ENCODE measurements at places on chromosomes 1 and 21. TPM values are rescaled to one million over a fixed set of nuclear protein-coding genes. Genes with fewer than 3 reads are reported as not detected.

DNA sequence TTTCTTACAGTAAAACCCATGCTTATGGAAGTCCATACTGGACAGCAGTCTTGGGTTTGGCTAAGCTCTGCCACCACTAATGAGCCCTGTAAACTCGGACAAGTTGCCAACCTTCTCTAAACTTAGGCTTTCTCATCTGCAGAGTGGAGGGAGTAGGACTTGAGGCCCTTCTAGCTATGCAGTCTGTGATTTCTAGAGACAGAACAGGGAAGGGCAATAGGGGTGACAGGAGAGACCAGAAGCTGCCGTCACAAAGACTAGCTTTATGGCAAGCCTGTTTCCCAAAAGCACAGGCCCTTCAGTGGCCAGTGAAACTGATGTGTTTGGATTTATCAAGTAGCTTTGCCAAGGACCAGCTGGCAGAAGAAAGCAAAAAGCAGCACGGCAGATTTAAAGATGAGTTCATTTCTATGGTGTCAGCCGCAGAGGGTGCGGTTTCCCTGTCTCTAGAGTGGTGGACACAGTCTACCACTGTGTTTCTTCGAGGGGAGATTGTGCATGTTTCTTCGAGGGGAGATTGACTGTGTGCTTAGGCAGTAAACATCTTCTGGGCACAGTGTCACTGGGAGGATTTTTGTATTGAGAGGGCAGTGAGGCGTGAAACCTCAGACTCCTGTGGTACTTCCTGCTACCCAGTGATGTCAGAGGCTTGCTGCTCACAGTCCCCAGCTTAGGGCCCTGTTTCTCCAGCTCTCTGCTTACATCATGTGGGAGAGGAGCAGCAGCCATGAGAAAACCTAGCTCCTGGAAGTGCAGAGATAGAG is 119.0 kb downstream of the ROR1 start:
- peak; percentile 24 for DNase-seq

GRCh38 chr1:113874012-113874879 is 2.7 kb upstream of the PTPN22 start:
- peak; percentile 33 for DNase-seq

DNA sequence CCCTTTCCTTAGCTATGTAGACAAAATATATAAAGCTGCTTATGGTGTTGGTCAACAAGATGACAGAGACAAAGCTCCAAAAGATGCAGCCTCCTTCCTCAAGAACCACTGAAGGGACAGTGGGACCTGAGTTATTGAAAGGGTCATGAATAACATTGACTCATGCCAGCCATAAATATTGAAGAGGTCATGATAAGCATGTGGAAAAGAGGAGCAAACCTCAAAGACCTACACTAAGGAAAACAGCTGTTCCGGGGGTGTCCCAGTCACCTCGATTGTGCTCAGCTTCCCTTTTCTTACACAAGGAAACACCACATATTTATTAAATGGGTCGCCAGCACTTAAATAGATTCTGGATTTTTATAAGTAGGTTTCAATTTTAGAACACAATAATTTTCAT is 112.9 kb downstream of the PTPRC start:
- no peak for DNase-seq

GRCh38 chr1:201153474-201154388 is 543 bp downstream of the TMEM9 start:
- DNase-seq = no peak

GRCh38 chr1:208544053-208544452 is 299.9 kb upstream of the PLXNA2 start:
- DNase-seq = no peak

DNA sequence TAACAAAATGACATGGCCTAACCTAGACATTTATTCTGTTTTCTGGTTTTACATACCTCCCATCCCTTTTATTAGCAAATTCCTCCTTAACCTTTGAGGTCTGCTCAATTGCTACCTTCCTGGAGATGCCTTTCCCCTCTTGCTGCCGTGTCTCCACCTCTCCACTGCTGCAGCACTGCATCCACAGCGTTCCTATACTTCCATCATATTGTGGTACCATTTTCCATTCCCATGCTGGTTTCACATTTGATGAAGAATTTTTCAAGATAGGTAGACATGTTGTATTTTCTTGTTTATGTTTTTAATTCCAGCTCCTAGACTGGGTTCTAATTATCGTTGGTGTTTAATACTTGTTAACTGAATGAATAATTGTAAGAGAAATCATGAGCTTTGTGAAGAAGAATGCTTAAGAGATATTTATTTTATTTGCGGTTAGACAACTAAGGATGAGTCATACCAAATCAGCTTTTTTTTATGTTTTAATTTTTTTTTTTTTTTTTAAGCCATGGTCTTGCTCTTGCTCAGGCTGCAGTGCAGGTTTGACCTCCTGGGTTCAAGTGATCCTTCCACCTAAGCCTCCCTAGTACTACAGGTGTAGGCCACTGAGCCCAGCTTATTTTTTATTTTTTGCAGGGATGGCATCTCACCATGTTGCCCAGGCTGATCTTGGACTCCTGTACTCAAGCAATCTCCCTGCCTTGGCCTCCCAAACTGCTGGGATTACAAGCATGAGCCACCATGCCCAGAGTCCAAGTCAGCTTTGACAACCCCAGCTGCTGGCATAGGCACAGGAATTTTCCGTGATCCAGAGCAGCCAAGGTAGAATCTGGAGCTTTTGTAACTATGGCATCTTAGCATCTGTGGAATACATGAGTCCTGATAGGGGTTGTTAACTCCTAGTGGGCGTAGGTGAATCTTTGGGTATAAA is 44.0 kb downstream of the ATP6V1G3 start:
- peak; percentile 31 for DNase-seq

GRCh38 chr1:192939440-192939839 is 119.7 kb downstream of the UCHL5 start:
- DNase-seq = no peak

DNA sequence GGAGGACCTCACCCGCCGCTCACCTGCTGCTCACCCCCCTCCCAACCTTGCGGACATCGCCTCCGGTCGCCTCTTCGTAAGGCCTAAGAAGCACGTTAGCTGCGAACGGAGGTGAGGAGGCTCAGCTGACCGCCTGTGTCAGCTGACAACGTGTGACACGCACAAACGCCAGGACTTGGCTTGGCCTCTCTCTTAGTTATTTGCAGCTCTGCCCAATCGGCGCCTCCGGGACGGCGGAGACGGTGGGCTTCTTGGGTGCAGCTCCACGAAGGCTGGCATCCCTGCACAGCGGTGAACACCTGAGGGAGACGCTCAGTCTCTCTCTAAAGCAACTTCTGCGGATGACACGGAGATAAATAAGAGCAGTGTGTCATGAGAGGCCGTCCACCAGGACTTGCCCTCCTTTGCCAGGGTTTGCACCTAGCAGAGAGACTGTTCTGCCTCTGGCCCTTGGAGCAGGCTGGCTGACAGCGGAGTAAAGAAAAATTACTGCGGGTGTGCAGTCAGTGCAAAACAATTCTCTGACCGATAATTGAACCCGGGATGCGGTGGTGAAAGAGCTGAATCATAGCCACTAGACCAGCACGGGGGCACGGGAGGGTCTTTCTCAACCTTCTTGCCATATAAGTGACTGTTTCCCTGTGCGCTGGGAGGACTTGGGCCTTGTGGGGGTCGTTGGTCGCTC is 318.9 kb downstream of the FAM72C start:
- DNase-seq = no peak

The SERINC2 gene
- 5.2 TPM for total RNA-seq

The TRABD2B gene
- total RNA-seq = not detected

The PRKCZ gene
- 29.8 TPM for total RNA-seq

The EFNA3 gene
- 1.3 TPM for total RNA-seq

The NR0B2 gene
- not detected for total RNA-seq

The FTCD gene
- total RNA-seq = not detected

The ARTN gene
- total RNA-seq = not detected

The LHX8 gene
- not detected for total RNA-seq

The CFAP74 gene
- total RNA-seq = not detected
